ENCODE measurements at places on chromosomes 3 and 15.

GRCh38 chr3:116064646-116065045, 380.6 kb downstream of the LSAMP start:
- no peak for DNase-seq

- DNase-seq = no peak
These were observed 156.9 kb upstream of the RASGRP1 start for GRCh38 chr15:38721568-38721945.

- no peak for DNase-seq
These were observed 13.9 kb downstream of the ICE2 start for GRCh38 chr15:60464836-60465630.

DNA sequence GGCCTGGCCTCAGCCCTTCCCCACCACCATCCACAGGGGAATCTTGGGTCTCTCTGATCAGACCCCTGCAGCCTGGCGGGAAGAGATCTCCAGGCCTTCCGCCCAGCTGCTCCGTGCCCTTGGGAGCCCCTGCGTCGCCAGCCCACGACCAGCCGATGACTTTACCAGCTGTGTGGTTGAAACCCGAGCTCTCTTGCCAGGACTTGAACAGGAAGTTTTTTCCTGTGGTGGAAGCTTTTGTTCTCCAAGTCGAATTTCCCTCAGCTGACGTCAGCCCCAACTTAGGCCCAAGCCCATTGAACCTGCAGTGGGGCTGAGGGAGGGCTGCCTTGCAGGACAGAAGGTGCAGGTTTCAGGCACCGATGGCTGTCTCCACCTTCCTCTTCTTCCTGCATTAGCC, 51.7 kb upstream of the SMAD3 start:
- DNase-seq = no peak

DNA sequence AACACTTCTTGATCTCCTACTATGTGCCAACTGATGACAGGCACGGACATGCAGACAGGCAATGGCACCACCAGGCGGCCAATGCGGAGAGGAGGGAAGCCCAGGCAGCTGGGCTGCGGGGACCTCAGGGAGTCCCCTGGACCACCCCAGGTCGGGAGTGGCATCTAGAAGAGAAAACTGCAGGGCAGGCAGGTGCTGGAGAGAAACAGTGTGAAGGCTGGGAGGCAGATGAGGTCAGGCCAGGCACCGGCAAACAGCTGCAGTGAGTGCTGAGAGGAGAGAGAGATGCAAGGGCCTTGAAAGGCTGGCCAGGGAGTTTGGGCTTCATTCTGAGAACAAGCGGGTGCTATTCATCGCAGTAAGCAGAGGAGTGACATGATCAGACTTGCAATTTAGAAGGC, 29.1 kb downstream of the SLC6A1 start:
- no peak for DNase-seq

DNA sequence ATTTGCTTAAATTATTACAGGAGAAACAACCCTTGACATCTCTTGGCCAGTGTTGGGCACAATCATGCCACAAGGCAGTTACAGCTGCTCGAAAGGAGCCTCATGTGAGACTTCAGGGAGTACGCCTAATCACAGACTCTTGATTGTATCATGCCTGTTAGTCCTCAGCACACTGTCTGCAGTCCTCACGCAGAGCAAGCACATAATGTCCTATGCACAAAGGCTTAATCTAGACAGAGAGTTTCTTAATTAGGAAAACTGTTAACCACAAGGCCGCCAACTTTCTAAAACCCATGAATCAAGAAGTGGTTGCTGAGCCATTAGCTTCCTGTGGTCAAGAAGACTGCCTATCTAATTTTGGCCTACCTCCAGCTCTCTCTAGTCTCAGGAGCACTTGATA, 172.0 kb downstream of the UNC13C start:
- no peak for DNase-seq

- DNase-seq = no peak
These were observed 792 bp downstream of the SHF start for GRCh38 chr15:45186771-45187577.

DNA sequence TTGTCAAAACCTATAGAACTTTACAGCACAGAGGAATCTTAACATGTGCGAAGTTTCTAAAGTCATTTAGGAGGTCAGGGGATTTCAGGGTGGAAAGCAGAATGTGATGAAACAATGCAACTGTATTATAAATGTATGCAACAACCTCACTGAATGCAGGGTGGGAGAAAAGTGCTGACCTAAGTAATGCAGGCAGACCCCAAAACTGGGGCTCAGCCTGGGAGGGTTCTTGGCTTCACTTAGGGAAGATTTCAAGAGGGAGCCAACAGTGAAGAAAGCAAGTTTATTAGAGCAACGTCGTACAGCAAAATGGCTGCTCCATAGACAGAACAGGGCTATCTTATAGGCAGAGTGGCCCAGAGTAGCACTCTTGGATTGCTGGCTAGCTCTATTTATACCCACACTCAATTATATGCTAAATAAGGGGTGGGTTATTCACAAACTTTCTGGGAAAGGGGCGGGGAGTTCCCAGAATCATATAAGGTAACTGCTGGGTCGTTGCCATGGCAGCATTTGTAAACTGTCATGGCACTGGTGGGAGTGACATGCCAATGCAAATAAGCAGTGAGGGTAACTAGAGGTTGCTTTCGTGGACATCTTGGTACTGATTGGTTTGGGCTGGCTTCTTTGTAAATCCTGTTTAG, 14.2 kb upstream of the CAND2 start:
- no peak for DNase-seq

DNA sequence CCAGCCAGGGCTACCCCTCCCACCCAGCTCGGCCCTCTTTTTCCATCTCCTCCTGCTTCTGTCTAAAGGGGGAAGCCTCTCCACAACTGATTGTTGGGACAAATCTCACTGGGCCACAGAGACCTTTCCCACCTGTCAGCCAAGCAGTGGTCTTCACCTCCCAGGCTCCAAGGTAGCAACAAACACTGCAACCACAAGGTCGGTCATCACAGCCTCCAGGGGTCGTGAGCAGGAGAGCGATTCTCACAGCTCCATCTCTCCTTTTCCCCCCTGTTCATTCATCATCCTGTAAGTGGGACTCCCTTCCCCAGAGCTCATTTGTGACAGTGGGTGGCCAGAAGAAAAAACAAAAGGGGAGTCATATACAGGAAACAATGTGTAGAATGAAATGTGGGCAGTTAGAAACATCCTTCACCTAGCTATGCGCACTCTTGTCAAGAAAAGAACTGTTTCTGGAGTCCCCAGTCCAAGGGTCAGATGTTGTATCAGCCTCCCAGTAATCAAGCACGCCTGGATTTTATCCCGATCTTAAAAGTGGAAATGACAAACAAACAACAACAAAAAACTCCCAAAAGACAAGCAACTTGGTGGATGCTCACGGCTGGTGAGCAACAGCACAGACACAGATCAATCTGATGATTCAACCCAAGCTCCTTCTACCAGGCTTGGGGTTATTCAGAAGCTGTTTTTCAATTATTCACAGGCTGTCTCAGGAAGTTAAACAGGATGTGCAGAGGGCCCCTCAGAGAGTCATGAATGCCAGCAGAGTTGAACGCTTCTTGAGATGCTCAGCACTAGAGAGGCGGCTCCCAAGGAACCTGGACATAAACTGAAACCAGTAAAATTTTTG, 22.4 kb downstream of the LYZL4 start:
- DNase-seq = no peak

- DNase-seq = no peak
These were observed 337.2 kb upstream of the RARB start for GRCh38 chr3:25090698-25091453.
